ENCODE measurements at places on chromosomes 1 and 21.

GRCh38 chr1:12448746-12449177 lies 169.2 kb downstream of the DHRS3 start:
- DNase-seq: no peak

DNA sequence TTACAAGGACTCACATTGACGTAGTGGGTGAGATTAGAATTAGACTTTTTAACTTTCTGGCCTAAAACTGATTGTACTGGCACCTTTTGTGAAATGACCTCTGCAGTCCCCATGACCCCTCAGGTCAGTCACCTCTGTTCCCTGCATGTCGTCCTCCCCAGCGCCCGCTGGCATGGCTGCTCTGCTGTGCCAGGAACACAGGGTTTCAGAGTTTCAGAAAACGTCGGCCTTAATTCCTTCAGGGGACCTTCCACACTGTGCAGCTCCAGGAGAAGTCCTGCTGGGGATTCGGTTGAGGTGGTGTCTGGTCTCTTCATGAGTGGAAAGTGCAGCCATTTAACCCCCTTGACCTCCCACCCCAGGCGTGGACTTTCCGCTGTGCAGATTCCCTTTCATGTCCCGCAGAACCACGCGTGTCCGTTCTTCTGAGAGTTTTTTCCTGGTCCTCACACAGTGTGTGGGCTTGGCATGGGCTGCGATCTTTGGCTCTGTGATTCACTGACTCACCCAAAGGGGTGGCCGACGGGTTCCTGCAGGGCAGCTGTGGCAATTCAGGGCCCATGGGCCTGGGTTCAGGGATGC lies 158.4 kb upstream of the COL6A1 start:
- DNase-seq: no peak

GRCh38 chr1:176517484-176517883 lies 54.5 kb downstream of the PAPPA2 start:
- DNase-seq: no peak

DNA sequence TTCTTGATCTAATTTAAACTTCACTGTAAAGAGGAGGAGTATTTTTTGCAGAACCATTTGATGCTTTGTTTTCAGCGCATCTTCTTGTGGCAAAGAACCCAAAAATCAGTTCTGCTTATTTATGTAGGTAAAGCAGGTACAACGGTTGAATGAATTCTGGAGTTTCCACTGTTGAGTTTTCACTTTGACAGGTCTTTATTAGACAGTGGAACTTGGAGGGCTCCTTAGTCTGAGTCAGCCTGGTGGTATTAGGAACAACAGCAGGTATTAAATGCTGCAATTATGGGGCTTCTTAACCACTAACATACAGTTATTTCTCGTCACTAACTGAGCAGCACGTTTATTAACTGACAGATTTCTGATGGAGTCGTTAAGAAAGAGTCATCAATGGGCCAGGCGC lies 1.2 kb downstream of the LRIG2 start:
- DNase-seq: no peak

- no peak for DNase-seq
Observed at GRCh38 chr21:37489553-37489952, 123.0 kb downstream of the DYRK1A start.

- DNase-seq: peak; percentile 50
Observed at GRCh38 chr1:206608108-206608698, 4.1 kb downstream of the EIF2D start.

Data from T-helper 1 cell (primary cell).